ENCODE measurements at places on chromosomes 3 and 15.

DNA sequence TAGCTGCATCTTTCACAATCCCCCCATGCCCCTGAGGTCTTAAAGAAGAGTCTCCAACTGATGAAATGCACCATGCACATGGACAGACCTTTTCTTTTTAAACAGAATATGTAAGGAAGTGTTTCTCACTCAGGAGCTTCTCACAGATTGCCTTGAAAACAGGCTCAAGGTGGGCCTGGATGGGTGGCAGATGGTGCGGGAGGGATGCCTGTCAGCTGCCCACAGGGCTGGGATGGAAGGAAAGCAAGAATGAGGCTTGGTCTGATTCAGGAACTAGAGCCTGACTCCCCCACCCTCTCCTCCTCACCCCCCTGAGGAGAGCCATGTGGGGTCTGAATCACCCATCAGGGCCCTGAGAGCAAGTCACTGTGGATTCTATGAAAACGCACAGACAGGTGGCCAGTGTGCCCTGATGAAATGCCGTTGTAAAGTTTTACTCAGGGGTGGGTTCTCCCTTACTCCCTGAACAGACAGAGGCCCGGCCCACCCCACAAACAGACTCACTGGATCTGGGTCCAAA is 67.2 kb downstream of the UMPS start:
- DNase-seq: no peak

GRCh38 chr3:59150039-59150438 is 100.2 kb upstream of the CFAP20DC start:
- DNase-seq: no peak

DNA sequence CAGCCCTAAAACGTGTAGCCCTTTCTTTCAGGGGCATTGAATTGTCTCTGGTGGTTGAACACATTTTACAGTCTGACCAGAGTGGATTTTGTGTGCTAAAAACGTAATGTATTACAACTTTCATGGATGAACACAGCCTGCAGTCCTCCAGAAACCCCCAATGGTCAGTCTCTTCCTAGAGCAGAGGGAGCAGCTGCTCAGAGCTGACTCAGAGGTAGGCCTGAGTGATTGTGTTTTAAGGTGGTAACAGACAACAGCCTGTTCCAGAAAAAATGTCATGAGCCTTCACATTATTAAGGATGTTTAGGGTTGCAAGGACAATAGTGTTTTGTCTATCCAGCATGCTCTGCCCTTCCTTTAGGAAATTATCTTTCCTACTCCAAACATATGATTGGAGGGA is 34.5 kb upstream of the CTNNB1 start:
- DNase-seq: no peak

- no peak for DNase-seq
These were observed 17.2 kb upstream of the CCR4 start for GRCh38 chr3:32934150-32934742.

GRCh38 chr3:31476209-31476608 is 56.5 kb upstream of the STT3B start:
- no peak for DNase-seq

- DNase-seq: no peak
These were observed 17.9 kb upstream of the STIMATE start for GRCh38 chr3:52915294-52915693.

- DNase-seq: no peak
These were observed 39.8 kb upstream of the IREB2 start for GRCh38 chr15:78398076-78398825.

GRCh38 chr3:143811602-143812001 is 36.7 kb downstream of the SLC9A9 start:
- DNase-seq: no peak

DNA sequence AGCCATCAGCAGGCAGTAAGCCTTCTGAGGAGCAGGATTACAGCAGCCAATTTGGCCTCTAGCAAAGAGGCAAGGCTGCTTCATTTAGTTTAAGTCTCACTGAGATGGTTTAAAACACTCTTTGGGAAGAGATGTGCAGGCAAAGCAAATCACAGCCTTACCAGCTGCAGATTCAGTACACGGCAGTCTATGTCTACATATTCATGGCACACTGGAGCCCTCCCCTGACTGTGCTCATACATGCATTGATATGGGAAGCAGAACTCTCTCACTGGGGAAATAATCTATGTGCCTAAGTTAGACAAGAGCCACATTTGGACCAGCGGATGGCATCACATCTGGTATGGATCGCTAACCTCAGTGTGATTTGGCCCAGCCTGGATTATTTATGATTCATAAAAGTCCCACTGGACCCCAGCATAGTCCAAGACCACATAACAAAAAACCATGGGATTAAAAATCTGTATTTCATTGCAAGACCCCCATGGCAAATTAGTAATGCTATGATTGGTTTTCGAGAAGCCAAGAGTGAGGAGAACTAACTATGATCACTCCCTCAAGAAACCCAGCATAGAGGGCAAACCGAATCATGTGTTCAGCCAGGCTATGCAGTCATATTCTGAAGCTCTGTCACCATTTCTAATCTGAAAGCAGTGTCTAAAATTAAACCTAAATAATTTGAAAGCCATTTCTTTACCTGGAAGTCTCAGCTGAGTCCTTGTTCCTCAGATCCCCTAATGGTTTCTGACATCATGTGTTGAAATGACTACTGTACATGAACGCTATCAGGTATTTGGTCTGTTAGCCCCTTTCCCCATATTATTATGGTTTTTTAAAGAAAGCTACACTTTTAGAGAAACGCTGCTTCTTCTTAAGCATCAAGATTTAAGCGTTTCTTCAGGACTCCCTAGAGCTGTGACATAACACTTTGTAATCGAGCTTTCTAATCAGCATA is 1.2 kb downstream of the PRICKLE2 start:
- no peak for DNase-seq

GRCh38 chr15:83682476-83683088 is 28.7 kb downstream of the ADAMTSL3 start:
- no peak for DNase-seq

Data from CD4-positive, alpha-beta T cell treated with Interleukin-4 for 1 hour (primary cell).